ENCODE measurements at places on chromosomes 16 and 17.

- no peak for DNase-seq
Observed at GRCh38 chr17:75652341-75652740, 14.6 kb downstream of the RECQL5 start.

GRCh38 chr17:3557768-3558583, at the start of gene TRPV3:
Gene TRPV3, minus strand, starts transcription at chr17:3557812. Its CDS starts 2,962 bp downstream, at chr17:3554850.
- DNase-seq = no peak

GRCh38 chr16:83819361-83819760, 11.6 kb downstream of the HSBP1 start:
- no peak for DNase-seq

GRCh38 chr16:28974007-28974436, 556 bp upstream of the SPNS1 start:
- peak; percentile 63 for DNase-seq

GRCh38 chr16:67413978-67414911, 2.0 kb downstream of the ZDHHC1 start:
- DNase-seq = no peak

DNA sequence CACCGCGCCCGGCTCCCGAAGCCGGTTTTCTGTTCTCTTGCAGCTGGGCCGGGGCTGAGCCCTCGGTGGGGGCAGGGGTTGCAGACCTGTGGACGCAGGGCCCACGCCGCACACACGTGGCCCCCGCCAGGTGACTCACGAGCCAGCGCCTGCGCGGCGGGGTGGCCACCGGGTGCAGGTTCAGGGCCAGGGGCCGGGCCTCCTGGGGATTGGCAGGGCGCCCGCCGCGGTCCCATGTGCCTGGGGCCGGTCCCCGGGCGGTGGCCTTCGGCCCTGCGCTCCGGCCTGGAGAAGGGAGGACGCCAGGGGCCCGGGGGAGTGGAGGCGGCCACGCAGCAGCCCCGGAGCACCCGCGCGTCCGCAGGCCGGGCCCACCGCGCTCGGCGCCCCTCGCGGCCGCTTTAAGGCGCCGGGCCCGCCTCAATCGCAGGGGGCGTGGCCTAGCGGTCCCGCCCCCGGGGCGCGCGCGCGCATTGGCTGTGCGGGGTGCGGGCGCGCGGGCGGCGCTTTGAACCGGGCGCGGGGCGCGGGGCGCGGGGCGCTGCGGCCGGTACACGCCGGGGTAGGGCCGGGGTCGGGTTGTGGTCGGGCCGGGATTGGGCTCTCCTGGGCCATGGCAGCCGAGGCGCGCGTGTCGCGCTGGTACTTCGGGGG, at the start of gene SLC25A10:
TSS of gene SLC25A10 (plus strand) at position 471 of the 654 bp plus-strand sequence. CDS start at position 614, 143 bp downstream.
- peak; percentile 75 for DNase-seq

DNA sequence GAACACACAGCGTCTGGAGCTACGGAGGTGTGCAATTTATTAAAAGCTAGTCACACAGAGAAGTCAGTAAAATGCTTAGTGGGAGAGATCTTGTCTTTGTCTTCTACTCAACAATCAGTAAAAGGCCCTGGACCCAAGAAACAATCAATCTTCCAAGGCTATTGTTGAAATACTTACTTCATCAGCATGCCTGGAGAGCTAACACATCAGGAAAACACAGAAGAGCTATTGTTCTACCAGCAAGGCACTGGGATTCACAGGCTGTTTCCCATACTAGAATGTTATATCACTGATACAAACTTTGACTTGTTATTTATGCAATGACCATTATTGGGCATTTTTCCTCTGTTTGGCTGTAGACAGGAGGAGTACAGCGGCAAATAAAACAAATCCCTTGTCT, 247.8 kb upstream of the ERCC4 start:
- DNase-seq = no peak

DNA sequence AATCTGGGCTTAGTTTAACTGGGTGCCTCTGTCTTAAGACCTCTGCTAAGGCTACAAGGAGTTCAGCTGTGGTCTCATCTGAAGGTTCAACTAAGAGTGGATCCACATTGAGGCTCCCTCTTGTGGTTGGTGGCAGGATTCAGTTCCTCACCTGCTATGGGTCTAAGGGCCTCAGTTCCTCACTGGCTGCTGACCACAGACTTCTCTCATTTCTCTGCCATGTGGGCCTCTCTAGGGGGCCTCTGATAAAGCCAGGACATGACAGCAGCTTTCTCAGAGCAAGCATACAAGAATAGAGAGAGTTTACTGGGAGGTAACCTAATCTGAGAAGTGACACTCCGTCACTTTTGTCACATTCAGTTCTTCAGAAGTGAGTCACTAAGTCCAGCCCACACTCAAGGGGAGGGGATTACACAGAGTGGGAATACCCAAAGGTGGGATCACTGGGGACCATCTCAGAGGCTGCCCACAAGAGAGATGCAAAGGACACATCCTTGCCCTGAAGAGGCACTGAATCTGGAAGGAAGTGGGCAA, 19.2 kb upstream of the ABAT start:
- DNase-seq = no peak

DNA sequence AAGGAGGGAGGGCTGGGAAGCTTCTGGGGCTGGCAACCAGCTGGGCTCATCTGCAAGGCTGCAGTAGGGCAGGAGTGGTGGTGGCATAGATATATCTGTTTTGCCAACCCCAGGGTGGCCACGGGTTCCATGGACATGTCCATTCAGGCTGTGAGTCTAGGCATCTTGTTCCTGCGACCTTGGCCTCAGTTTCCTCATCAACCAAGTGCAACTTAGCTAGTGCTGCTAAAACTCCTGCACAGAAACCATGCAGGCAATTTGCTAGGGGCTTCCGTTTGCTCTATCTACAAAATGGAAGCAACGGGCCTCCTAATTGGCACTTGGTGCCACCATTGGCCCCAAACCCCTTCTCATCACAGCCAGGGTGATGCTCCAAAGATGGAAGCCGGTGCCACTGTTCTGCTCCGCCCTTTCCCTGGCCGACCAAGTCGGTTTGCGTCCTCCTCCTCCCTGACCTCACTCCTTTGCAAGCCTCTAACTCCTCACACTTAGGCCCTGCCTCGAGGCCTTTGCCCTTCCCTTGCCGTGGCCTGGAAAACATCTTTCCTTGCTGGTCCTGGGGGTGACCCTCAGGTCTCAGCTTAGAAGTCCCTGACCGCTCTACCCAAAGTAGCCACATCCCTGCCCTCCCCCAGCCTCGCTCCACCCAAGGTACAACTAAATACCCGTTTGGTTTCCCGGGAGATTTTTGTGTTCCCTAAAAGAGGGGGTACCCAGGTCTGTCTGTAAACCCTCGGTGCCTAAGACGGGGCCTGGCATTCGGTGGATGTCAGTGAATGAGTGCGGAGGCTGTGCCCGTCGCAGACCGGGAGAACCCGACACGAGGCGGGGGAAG, 1.2 kb downstream of the SREBF1 start:
- no peak for DNase-seq

DNA sequence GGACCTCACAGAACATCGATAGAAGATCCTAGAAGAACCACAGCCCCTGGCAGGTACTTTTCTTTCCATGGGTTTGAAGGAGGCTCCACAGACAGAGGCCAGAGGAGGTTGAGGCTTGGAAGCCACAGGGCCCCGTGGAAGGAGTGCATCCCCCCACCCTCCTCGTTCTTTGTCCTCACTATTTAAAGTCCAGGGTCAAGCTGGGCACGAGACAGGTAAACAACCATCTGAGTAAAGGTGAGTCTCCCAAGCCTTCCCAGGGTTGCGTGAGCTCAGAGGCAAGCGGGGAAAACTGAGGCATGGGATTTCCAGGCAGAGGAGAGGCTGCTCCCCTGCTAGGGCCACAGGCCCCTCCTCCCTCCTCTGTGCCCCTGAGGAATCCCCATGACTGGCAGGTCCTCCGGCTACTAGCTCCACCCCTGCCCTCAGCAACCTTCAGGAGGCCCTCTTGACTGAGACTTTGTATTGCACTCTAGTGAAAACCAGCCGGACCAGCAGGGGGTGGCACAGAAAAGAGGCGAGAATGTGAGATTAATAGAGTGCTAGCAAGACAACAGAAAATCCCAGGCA, 927 bp upstream of the SULT1A2 start:
- peak; percentile 25 for DNase-seq

DNA sequence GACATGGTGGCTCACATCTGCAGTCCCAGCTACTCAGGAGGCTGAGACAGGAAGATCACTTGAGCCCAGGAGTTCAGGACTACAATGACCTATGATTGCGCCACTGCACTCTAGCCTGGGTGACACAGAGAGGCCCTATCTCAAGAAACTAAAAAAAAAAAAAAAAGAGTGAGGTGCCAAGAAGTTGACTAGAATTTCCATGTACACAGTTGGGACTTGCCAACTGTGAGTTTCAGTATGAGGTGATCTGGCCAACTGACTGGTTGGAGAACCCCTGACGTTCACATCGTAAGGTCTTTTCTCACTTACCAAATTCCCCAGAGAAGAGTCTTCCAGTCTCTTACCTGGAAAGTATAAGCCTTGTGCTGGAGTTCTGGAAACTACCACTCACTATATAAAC, 3.1 kb upstream of the MED11 start:
- DNase-seq = no peak

DNA sequence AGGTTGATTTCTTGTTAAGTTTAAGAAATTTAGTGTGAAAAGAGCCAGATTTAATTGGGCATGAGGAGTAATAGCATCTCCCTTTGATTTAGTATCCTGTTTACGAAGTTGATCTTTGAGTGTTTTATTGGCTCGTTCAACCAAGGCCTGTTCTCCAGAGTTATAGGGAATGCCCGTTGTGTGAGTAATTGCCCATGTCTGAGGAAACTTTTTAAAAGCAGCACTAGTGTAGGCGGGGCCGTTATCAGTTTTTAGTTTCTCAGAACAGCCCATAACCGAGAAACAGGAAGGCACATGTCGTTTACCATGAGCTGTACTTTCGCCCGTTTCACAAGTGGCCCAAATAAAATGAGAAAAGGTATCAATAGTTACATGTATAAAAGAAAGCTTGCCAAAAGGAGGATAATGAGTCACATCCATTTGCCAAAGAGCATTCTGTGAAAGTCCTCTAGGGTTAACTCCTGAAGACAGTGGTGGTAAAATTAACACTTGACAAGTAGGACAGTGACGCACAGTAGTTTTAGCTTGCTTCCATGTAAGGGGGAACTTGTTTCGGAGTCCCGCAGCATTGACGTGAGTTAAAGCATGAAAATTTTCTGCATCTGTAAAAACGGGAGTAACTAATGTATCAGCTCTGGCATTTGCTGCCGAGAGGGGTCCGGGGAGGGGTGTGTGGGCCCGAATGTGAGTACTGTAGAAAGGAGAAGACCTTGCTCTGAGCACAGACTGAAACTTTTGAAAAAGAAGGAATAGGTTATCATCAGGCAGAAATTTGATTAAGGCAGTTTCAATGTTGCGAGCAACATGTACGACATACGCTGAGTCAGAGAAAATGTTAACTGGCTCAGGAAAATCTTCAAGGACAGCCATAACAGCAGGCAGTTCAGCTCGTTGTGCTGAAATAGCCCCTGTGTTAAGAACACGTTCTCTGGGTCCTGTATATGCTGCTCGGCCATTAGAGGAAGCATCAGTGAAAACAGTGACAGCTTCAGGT, 18.5 kb upstream of the KCTD5 start:
- no peak for DNase-seq

DNA sequence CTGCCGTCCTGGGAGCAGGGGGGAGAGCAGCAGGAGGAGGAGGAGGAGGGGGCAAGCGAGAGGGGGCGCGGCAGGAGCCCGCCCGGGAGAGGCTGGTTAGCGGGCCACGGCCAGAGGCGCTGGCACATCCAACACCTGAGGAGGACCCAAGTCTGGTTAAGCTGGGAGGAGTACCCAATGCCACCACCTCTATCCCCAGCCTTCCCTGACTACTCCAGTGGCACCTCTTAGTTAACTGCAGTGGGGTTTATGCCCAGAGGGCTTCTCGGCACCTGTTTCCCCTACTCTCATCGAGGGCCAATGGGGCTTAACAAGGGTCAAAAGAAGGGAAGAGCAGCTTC, 5.6 kb downstream of the PHOSPHO1 start:
- DNase-seq = no peak

DNA sequence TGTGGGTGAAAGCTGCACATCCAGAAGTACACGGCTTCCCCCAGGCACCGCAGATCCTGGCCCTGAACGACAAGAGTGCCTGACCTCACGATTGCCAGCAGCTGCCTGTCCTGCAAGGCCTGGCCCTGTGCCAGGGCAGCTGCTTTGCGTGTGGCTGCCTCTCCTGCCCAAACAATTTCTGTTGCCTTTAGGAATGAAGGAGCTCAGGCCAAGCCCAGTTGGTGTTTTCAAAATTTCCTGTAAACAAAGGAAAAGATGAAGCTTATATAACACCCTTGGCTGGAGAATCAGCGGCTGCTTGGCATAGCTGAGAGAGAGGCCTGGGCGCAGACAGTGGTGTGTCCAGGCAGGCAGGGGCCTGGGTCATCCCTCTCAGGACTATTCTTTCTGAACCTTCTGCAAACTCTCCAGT, 11.7 kb upstream of the SLC47A2 start:
- peak; percentile 67 for DNase-seq

DNA sequence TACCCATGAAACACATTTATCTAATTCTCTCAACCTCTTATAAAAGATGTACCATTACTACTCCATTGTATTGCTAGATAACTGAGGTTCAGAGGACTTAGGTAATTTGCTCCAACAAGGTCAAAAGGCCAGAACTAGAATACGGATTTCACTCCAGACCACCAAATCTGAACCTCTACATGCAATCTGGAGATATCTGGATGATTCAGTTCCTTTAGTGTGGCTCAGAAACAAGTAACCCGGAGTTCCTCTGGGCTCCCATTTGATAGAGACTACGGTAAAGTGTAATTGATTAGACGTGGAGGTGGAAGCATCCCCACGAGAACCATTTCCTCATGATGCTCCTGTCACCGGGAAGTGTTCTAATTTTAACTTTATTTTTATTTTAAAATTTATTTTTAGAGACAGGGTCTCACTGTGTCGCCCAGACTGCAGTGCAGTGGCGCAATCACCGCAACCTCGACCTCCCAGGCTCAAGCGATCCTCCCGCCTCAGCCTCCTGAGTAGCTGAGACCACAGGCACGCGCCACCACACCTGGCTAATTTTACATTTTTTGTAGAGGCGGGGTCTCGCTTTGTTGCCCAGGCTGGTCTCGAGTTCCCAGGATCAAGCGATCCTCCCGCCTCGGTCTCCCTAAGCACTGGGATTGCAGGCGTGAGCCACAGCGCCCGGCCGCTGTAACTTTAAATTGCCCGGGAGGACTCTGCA, 608 bp upstream of the COX10 start:
- DNase-seq = no peak

- DNase-seq = no peak
Observed at GRCh38 chr17:65442691-65443090, 118.8 kb downstream of the AXIN2 start.

- no peak for DNase-seq
Observed at GRCh38 chr16:4384509-4384942, 12.9 kb downstream of the VASN start.
